ENCODE measurements at places on chromosomes 3 and 15.

DNA sequence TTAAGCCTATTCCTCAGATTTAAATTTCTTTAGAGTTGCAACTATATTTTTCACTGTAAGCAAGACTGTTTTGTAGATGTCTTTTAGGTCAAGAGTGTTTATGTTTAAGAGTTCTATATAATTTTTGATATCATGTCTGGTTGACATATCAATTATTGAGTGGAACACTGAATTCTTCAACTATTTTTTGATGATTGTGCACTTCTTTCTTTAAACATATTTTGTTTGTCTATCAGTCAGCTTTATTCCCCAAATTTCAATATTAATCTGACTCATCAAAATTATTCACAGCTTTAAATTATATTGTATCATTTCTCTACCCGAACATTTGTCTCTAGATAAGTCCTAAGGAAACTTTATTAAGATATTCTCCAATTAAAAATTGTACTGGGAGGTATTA is 933.6 kb upstream of the ROBO1 start:
- DNase-seq = no peak

GRCh38 chr15:39504808-39505207 is 76.1 kb upstream of the THBS1 start:
- no peak for DNase-seq

DNA sequence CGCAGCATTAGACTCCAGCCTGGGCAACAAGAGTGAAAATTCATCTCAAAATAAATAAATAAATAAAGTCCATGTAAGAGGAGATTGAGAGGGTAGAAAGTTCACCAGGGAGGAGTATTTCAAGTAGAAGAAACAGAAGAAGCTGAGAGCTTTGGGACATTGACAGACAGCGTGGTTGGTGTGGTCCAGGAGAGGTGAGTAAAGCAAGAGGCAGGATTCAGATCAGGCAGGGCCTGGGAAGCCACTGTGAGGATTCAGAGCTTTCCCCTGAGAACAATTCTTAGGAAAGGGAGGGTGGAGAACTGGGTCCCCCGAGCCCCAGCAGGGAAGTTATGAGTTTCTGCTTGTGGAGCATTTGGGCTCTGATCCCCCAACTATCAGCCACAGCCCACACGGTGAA is 54.2 kb upstream of the AMOTL2 start:
- no peak for DNase-seq

DNA sequence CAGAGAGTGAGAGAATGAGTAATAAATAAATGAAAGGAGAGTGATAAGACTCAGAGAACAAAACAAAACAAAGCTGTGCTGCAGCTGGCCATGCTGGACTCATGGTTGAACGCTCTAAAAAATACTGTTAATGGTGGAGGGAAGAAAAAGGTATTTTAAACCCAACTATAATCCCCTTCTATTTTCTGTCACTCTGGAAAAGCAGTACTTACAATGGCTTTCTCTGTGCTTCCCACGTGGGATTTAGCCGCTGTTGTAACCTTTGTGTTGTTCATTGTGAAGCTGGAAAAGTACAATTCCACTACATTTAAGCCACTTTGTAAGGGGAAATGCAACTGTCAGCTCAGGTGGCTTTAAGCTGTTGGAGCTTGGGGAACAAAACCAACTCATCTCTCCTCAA is 917.7 kb downstream of the IGSF11 start:
- no peak for DNase-seq

DNA sequence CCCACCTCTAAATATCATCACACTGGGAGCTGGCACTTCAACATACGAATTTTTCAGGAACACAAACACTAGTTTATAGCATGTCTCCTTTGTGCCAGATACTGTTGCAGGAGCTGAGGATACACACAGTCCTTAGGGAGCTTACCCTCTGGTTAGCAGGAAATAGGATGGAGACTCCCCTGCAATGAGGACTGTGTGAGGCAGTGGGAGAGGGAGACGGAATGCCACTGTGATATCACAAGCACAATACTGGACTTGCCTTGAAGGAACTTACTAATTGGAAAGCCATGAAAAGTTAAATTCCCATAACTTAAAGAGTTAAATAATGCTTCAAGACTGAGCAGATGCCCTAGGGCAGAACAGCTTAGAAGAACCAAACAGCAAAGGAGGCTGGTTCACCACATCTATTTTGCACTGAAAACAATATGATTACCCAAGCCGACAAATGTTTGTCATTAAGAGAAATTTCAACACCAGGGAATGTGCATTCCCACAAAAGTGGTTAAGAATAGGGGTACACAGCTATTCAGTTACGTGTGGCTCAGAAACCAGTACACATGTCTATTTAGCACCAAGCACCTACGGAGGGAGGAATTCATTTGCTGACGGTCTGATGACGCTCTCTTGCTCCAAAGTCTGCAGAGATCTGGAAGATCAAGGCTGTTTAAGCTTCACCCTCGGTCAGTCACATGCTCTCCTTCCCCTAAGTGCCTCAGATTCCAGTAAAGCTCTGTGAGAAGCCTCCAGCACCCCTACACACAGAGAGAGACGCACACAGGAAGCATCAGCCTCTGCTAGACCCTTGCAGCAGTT is 5.2 kb downstream of the TBC1D2B start:
- no peak for DNase-seq

DNA sequence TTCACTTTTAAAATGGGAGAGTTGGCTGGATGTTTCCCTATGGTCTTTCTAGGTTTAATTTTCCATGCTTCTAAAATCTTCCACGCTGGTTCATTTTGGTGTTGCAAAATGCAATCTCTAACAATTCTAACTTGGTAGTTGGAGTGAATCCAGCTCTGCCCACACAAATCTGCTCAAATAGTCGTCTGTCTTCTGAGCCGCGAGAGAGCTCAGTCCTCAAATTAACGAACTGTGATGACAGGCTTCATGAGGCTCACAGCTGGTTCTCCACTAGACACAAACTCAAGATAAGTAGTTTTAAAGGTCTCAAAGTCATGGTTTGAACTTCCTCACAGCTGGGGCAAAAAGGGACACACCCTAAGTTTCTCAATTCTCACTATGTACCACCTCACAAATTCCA is 178.6 kb upstream of the LYSMD4 start:
- no peak for DNase-seq

GRCh38 chr3:70603103-70603502 is 290.7 kb upstream of the MDFIC2 start:
- DNase-seq = no peak

- no peak for DNase-seq
Measured at GRCh38 chr3:58482917-58483636, 8.8 kb upstream of the KCTD6 start.

- no peak for DNase-seq
Measured at GRCh38 chr3:166734734-166735133, 645.4 kb downstream of the ZBBX start.

- no peak for DNase-seq
Measured at GRCh38 chr15:52028431-52029093, 9.5 kb downstream of the MAPK6 start.

GRCh38 chr3:49465270-49466034 is 4.6 kb upstream of the DAG1 start:
- peak; percentile 78 for DNase-seq

DNA sequence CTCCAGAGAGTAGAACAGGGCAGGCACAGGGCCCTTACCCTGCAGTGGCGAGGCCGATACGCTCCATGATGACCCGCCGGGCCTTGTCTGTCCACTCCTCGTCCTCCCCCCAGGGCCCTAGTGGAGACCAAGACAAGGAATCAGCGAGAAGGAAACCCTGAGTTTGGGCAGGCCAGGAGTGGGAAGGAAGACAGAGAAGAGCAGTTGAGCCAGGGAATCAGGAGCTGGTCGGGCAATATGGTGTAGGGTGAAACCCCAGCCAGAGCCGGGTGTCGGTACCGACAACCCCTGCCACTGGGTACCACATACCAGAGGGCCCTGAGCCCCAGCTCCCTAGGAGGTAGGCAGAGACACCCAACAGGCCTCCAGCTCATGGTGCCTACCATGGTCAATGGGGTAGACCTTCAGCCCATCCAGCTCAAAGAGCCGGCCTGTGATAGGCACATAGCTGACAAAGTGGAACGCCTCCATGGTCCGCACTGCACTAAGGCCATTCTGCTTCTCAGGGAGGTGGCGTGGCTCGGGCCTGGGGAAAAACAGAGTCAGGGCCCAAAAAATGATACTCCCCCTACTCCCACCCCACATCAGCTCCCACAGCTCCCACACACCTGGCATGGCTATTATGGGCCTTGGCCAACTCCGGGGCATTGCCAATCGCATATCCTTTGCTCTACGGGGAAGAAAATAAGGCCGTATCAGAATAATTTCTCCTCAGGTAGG is 38.0 kb downstream of the SEMA3G start:
- DNase-seq = peak; percentile 54

- no peak for DNase-seq
Measured at GRCh38 chr3:182258538-182259177, 534.6 kb upstream of the ATP11B start.

DNA sequence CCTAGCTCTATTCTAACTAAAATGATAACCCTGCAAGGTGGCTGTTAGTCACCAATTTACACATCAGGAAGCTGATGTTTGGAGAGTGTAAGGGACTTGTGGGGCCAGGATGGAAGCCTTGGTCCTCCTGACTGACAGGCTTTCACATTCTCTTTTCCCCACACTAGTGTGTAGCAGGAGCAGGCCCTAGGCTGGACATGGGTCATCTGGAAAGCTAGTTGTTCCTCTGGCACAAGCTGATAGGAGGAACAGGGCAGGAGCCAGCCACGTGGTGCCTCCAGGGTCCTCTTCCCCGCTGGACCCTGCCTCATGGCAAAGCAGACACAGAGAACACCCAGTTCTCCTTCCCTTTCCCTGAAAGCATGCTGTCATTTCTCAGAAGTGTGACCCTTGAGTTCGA is 18.1 kb upstream of the RBSN start:
- DNase-seq = no peak

GRCh38 chr15:99148851-99149276 is 44.0 kb downstream of the SYNM start:
- no peak for DNase-seq

GRCh38 chr3:51974277-51974962 is 444 bp upstream of the ABHD14A start:
- peak; percentile 74 for DNase-seq

GRCh38 chr15:101049856-101050622 is 130.9 kb downstream of the LRRK1 start:
- DNase-seq = peak; percentile 55

DNA sequence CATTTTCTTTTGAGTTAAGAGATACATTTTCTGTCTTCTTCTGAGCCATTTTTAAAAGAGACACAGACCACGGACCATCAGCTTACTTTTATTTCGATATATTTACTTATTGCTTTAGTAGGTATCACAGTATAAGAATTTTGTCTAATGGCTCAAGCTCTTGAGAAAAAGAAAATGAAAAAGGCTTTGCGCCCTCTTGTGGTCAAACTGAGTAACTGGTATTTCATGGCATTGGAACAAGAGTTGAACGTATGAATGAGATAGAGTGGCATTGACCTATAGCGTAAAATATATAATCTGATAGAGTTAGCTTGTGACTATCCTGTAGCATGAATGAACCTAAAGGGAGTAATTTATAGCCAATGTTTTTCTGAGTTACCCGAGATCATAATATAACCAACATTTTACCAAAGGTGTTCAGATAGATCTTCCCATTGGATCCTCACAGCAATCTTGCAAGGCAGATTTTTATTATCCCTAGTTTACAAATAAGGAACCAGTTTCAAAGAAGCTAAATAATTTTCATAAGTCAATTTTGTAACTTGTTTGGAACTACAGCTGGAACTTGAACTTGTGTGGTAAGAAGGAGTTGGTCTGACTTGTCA is 154.6 kb downstream of the POLR2M start:
- DNase-seq = no peak

DNA sequence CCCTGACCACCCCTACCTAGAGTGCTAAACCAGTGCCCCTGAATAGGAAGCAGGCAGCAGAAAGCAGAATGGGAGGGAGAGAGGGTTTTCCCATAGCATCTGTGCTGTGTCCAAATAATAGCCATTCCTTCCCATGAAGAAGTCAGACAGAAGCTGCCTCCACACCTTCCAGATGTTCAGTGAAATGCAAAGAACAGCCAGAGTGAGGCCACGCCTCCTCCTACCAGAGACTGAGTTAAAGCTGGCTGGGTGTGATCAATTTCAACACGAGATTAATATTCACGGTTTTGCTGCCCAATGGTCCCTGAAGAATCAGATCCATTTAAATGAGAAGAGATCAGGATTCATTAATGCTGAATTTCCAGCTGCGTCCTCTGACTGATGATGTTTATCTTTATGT is 111.8 kb downstream of the SRGAP3 start:
- no peak for DNase-seq

GRCh38 chr15:61501815-61502389 is 272.8 kb upstream of the RORA start:
- no peak for DNase-seq

GRCh38 chr15:82613747-82614146 is 33.4 kb downstream of the CPEB1 start:
- no peak for DNase-seq

DNA sequence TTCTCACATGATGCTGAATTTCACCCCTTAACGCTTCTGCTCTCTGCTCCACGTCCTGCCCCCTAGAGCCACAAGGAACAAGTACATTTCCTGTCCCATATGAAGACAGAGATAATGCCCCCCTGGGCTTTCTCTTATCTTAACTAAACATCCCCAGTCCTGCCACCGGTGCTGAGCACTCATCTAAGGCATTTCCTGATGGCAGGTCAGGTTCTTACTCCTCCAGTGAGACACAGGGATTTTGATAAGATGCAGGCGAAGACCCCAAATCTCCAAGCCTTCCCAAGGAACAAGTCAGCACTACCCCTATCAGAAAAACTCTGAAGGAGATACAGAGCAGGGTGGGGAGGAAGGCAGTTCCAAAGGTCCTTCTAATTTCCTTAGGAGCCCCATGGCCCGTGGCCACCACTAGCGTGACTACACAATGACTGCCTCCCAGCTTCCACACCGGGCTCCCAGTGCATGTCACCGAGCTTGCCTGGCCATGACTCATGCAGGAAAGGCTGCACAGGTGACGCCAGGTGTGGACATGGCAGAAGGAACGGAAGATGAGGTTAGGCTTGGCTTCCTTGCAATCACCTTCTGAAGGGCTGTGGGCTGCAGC is 152.9 kb downstream of the XXYLT1 start:
- no peak for DNase-seq

DNA sequence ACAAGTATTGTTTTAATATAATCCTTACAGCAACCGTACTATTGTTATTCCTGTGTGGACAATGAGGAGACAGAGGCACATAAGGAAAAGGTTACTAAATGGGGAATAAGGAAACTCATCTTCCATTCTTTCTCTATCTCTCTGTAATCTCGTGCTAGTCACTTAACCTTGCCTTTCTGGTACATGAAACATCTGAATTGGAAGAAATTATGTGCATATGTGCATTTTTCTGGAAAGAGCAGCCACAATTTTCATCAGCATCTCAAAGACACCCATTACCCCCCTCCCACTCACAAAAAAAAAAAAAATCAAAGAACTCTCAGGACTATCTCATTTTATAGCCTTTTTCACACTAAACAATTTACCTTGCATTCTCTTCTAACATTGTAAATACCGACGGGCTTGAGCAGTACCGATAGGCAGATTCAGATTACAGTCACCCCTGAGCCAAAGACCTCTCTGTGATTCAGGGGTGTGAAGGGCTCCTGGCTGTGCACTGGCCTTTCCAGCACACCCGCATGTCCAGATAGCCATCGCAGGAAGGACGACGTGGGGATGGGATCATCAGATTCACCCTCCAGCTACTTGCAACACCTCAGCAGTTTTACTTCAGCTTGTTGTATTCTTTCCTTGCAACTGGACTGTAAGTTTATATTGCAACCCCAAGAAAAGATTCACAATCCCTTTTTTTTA is 48.1 kb downstream of the CASR start:
- DNase-seq = no peak

GRCh38 chr15:64045774-64046420 is 388 bp downstream of the DAPK2 start:
- DNase-seq = peak; percentile 74
